Left lung (tissue), 14 donors: ENCODE measurements at places on chromosomes 3 and 15. TPM values are rescaled to one million over a fixed set of nuclear protein-coding genes. Genes with fewer than 3 reads are reported as not detected.

The PLXND1 gene
- polyA plus RNA-seq = 227 TPM

DNA sequence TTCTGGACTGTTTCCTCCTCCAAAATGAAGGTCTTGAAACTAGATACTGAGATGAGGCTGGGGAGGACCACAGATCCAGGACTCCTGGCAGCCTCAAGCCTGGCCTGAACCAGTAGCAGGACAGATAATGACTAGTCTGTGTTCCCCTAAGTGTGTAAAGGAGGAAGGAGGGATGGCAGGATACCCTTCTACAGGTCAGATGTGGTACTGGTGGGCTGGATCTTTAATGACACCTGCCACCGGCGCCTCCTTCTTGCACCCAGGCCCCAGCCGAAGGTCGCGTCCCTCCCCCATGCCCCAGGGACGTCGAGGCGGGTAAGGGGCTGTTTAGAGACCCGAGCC, 556 bp downstream of the USP19 start:
- DNase-seq = no peak

- no peak for DNase-seq
Measured at GRCh38 chr3:135915206-135915605, 50.3 kb upstream of the PPP2R3A start.

DNA sequence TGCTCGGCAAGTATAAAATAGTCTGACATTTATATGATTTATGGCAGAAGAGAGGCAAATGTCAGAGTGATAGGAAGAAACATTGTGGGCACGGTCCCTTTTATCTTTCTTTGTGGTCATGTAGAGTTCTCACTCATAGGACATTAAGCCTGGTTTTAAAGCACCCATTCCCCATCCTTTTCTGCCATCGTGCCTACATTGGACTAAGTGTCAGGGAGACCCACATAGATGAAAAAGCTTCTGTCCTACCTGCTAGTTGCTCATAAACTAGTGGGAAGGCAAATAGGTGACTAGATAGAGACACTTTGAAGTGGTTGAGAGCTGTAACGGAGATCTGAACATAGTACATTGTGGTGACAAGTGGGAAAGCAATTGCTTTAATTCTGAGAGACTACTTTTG, 155.7 kb downstream of the B3GALNT1 start:
- DNase-seq = no peak

DNA sequence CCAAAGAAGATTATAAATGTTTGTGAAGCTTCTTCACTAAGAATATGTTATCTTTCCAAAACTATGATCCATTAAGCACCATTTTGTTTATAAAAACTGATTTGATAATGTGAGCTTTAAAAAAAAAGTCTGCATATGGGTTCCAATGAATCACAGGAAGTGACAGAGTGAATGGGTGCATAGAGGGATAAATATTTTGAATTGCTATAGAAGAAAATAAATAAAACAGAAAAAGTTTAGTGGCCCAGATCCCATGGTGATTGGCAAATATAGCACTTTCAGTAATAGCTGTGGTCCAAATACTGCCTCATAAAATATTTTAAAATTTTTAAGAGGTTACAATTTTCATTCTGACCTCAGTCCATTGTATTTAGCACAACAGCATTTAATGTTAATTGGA, 19.2 kb downstream of the CPA3 start:
- DNase-seq = no peak

The ST6GAL1 gene
- 59.0 TPM for polyA plus RNA-seq
